Pons (tissue), 1 donor: ENCODE measurements at places on chromosomes 16 and 17.

- peak; percentile 89 for DNase-seq
Measured at GRCh38 chr17:69246726-69247375, 18.2 kb upstream of the ABCA10 start.

DNA sequence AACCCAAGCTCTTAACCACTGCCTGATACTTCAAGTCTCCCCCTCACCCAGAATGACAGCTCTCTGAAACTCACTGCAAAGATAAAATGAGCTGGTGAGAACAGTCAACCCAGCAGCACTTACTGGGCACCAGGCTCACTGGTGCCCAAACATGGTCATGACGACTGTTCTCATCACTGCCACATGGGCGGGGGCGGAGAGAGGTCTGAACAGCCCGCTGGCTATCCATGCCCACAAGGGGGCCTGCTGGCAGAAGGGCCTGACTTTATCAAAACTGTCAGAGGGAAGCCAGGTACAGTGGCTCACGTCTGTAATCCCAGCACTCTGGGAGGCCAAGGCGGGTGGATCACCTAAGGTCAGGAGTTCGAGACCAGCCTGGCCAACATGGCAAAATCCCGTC is 4.0 kb downstream of the MYBBP1A start:
- DNase-seq, result no peak

DNA sequence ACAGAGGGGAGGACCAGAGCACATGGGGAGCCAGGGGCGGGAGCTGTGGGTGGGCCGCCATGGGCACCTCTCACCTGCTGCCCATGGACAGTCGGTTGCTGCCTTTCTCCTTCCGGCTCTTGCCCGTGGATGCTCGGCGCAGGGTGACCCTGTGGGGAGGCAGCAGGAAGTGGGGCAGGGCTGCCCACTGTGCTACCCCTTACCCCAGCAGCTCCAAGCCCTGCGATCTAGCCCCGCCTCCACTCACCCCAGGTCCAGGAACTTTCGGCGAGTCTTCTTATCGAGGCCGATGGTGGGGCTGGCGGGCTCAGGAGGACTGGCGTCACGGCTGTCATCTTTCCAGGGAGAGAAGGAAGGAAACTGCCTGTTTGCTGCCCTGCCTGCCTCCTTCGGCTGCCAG is 14.2 kb downstream of the SAMD14 start:
- no peak for DNase-seq

- no peak for DNase-seq
Measured at GRCh38 chr17:56131431-56131830, 21.8 kb upstream of the ANKFN1 start.

GRCh38 chr17:76585033-76585648 is 519 bp downstream of the ST6GALNAC2 start:
- no peak for DNase-seq

DNA sequence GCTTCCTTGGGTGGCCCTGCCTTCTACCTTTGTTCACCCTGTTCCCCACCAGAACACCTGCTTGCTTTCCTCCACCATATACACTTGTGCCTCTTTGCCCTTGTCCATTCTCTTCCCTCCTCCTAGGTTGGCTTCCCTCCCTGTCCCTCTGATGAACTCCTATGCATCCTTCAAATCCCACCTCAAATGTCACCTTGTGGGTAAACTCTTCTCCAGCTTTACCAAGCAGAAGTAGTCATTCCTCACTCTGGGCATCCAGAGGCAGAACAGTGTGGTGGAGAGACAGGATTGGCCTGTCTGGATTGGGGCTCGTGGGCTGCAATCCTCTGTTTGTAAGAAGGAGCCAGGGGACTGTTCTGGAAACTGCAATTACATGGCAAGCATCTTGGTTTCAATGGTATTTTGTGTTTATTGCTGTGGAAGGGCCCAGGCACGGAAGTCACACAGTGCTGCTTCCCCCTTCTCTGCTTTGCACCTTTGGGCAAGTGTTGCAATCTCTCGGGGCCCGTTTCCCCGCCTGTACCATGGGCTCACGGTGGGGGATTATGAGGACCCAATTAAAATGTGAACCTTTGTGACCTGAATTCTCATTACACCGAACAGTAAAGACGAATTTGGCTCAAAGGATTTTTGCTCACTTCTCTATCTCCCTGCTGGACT is 21.9 kb upstream of the NXPH3 start:
- no peak for DNase-seq

GRCh38 chr16:19338335-19338734 is 52.8 kb downstream of the CLEC19A start:
- DNase-seq, result peak; percentile 35

DNA sequence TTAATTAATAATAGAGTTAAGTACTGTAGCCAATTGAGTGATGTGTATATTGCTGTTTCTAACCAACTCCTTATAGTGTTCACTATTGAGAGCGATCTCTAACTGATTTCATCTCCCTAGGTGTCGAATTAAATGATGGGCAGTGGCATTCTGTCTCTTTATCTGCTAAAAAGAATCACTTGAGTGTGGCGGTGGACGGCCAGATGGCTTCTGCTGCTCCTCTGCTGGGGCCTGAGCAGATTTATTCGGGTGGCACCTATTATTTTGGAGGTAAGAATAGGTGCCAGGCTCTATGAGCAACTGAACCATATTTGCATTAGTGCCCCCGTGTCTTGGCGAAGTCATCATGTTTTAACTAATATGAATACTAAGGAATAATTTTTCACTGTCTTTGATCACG is 184.6 kb downstream of the CNTNAP4 start:
- DNase-seq, result no peak

- DNase-seq, result peak; percentile 94
Measured at GRCh38 chr17:60305141-60305540, 86.8 kb downstream of the USP32 start.

- DNase-seq, result no peak
Measured at GRCh38 chr16:55651841-55652824, 3.7 kb upstream of the SLC6A2 start.

GRCh38 chr16:67181346-67181745 is 2.4 kb downstream of the MATCAP1 start:
- DNase-seq, result no peak

GRCh38 chr17:62388856-62389255 is 8.5 kb downstream of the EFCAB3 start:
- peak; percentile 5 for DNase-seq

- DNase-seq, result peak; percentile 13
Measured at GRCh38 chr17:11921296-11921695, 76.0 kb downstream of the ZNF18 start.

GRCh38 chr16:23859713-23860269 is 24.0 kb downstream of the PRKCB start:
- DNase-seq, result no peak
